ENCODE measurements at places on chromosomes 2 and 18.

- DNase-seq = no peak
Measured at GRCh38 chr2:238582159-238582558, 155.4 kb downstream of the ASB1 start.

DNA sequence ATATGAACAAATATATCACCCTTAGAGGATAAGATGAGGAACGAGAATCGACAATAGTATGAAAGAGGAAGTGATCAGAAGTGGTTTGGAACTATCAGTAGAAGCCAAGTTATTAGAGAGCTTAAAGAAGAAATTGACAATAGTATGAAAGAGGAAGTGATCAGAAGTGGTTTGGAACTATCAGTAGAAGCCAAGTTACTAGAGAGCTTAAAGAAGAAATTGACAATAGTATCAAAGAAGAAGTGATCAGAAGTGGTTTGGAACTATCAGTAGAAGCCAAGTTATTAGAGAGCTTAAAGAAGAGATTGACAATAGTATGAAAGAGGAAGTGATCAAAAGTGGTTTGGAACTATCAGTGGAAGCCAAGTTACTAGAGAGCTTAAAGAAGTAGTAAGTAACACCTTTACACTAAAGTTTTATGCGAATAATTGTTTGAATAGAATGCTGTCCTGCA is 175.5 kb downstream of the ZNF407 start:
- DNase-seq = no peak

DNA sequence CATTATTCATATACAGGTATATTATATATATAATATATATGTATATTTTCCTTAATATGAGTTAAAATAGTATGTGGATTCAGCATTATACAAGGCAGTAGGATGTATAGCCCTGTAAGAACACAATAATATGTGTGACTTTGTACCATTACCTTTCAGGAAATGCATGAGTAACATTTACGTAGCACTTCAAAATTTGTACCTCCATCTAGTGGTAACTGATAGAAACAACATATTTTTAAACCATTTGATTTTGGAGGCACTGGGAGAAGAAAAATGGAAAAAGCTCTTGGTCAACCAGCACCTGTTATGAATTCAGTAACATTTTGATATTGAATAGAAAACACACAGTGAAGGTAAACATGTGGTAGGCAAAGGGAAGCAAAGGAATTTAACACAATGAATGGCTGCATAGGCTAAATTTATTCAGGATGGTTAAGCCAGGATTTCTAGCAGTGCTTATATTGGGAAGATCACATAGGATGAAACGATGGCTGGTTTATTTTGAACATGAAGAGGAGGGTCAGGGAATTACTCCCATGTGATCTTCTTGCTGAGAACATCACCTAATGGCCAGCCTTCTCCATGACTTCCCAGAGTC is 565.5 kb downstream of the CCDC85A start:
- DNase-seq = peak; percentile 6

DNA sequence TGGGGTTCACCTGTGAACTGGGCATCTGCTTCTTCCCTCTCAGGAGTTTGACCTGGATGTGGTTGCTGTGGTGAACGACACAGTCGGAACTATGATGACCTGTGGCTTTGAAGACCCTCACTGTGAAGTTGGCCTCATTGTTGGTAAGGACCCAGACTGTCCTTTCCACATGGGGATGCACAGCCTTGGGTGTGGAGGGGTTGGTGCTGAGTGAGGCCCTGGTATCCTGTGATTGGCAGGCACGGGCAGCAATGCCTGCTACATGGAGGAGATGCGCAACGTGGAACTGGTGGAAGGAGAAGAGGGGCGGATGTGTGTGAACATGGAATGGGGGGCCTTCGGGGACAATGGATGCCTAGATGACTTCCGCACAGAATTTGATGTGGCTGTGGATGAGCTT is 52.3 kb downstream of the HK2 start:
- DNase-seq = no peak

DNA sequence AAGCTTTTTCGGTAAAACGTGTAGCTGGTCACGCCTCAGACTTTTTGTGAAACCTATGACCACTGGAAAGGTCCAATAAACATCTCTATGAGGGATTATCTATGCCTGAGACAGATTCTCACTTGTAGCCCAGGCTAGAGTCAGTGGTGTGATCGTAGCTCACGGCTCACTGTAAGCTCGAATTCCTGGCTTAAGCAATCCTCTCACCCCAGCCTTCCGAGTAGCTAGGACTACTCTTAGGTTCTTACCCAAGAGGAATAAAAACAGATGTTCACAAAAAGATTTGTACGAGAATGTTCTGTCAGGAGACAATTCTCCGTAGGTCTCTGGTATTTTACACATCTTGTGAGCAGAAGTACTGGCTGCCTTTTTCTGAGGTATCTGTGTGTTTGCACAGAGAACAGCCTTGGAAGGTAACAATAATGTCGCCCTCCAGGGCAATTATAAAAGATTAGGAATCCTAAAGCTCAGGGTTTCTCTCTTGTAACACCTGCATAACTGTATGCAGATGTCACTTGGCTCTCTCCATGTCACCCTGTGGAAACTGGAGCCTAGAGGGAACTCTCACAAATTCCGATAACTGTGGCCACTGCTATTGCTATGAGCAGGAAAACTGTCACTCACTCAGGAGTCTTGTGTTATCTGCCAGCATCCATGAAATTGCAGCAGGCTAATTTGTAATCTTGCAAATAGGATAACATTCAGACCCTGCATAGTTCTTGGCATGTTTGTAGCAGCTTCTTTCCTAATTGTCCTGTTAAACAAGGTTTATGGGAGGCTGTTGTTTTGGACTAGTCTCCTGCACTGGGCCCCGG is 25.5 kb upstream of the RALBP1 start:
- no peak for DNase-seq

- DNase-seq = no peak
Measured at GRCh38 chr2:120511947-120512710, 166.2 kb downstream of the INHBB start.

DNA sequence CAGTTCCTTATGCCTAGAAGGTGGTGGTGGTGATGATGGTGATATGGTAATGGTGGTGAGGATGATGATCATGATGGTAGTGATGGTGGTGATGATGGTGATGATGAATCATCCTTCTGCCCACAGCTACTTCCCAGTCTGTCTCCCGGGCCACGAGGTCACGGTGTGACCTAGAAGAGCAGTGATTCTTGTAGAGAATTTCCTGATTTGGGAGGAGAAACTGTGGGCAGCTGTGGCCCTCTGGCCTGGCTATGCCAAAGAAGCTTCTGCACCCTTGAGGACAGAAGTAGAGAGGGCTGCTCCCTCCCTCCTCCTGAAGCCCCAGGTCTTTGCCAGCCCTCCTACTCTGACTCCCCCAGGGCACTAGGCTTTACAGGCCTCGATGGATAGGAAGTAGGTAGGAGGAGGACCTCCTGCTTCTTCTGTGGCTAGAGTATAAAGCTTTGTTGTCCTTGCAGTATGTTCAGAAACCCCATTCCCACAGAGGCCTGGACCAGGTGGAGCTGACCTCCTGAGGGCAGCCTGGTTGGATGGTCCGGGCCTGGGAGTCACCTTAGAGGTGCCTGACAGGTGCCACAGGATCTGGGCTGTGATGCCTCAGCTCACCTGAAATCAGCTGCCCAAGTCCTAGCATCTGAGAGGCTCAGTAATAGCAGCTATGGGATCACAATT is 57.9 kb upstream of the EPAS1 start:
- DNase-seq = no peak

DNA sequence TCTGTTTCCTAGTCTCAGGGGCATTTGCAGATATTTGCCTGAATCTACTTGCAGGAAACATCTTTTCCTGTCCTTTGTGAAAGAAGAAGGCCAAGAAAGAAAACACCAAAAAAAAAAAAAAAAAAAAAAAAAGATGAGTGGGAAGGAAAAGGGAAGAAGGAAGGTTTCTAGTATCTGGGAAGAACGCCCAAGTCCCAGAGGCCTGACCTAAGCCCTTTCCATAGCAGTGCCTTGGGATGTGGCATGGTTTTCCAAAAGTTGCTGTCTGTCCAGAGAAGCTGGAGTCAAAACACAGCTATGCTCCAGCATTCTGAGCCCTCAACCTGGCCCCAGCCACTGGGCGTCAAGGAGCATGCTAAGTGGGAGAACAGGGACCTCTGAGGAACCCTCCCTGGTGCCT is 123.5 kb downstream of the INHBB start:
- no peak for DNase-seq

- DNase-seq = no peak
Measured at GRCh38 chr2:36655453-36655852, 41.1 kb upstream of the VIT start.

GRCh38 chr2:15941481-15941850 is 1.1 kb downstream of the MYCN start:
- DNase-seq = peak; percentile 90

DNA sequence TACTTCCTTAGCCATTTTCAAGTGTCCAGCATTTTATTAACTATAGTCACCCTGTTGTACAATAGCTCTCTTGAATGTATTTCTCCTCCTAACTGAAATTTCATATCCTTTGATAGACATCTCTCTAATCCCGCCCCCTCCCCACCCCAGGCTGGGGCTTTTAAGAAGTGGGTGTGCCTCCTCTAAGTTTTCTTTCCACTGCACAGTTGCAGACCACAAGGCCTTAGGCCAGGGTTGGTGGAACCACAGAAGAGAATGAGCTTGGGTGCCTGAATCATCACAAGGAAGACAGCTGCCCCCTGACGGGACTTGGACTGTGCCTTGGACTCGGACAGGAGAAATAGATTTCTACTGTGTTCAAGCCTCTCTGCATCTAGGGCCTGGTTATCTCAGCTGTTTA is 193.4 kb downstream of the HAUS1 start:
- DNase-seq = no peak

DNA sequence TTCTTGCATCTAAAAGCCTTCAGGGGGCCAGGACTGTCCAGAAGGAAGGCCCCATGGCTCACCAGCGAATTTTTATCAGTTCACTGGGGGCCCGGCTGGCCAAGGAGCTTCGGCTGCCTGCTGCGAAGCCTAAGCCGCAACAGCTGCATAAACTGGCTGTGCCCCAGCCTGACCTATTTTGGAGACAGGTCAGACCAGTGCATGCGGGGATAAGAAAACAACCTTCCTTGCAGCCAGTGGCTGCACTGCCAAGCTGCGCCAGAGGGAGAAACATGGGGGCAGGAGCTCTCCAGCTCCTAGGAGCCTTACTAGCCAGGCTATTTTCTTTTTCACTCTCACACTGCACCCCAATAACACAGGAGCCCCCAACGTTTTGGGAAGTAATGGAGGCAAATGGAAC is 15.2 kb downstream of the PAX3 start:
- no peak for DNase-seq

GRCh38 chr2:49189512-49190225 is 35.4 kb upstream of the FSHR start:
- no peak for DNase-seq

- DNase-seq = no peak
Measured at GRCh38 chr18:6414723-6415417, at the start of gene L3MBTL4. Gene L3MBTL4 (minus strand): TSS chr18:6414911. CDS start chr18:6311625, 103,286 bp downstream.

DNA sequence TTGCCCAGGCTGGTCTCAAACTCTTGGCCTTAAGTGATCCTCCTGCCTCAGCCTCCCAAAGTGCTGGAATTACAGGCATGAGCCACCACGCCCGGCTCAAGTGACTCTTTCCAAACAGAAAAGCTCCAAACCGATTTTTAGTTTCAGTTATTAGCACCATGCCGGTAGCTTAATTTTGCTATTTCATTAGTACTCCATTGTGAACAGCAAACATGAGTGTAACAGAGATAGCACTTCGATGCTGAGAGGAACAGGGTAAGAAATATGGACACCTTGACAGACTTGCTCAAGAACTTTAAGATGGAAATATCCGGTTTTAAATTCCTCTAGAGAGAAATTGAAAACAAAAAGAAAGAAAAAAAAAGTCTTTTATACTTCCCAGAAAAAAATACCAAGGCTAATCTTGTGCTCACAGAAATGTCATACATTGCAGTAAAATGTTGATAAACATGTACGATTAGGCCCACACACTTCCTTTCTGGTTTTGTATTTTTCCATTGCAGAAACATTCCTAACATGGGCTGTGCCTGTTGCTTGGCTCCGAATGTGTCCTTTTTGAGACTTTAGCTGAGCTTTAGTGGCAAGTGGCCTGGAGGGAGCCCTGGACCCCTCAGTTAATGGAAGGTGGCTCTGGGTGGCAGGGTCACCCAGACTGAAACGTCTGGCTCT is 18.3 kb downstream of the FHL2 start:
- no peak for DNase-seq

- DNase-seq = no peak
Measured at GRCh38 chr18:22838221-22838620, 94.9 kb upstream of the RBBP8 start.

DNA sequence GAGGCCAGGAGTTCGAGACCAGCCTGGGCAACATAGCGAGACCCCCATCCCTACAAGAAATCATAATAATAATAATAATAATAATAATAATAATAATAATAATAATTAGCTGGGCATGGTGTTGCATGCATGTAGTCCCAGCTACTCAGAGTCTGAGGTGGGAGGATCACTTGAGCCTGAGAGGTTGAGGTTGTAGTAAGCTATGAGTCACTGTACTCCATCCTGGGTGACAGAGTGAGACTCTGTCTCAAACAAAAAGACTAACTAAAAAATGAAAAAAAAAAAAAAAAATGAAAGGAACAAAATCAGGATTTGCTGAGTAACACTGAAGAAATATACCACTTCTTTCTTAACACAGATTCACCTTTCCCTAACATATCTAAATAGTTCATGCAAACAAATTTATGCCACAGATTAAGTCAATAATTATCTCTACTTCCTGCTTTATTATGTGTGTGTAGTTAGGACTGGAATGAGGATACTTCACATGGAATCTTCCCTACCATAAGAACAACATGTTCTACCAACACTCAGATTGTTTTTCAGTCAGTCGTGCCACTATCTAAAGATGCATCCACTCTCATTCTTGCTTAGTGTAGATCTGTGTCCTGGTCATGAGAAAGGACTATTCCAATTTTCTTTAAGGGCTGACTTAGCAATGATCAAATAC is 928.7 kb downstream of the SLC4A3 start:
- DNase-seq = no peak

- DNase-seq = no peak
Measured at GRCh38 chr2:88067598-88067997, at the start of gene SMYD1. Gene SMYD1 (plus strand): TSS chr2:88067825. CDS start chr2:88067865, 40 bp downstream.

GRCh38 chr2:43818761-43819160 is 19.9 kb downstream of the ABCG5 start:
- DNase-seq = no peak

GRCh38 chr2:217611056-217611455 is 391.7 kb downstream of the TNS1 start:
- no peak for DNase-seq

DNA sequence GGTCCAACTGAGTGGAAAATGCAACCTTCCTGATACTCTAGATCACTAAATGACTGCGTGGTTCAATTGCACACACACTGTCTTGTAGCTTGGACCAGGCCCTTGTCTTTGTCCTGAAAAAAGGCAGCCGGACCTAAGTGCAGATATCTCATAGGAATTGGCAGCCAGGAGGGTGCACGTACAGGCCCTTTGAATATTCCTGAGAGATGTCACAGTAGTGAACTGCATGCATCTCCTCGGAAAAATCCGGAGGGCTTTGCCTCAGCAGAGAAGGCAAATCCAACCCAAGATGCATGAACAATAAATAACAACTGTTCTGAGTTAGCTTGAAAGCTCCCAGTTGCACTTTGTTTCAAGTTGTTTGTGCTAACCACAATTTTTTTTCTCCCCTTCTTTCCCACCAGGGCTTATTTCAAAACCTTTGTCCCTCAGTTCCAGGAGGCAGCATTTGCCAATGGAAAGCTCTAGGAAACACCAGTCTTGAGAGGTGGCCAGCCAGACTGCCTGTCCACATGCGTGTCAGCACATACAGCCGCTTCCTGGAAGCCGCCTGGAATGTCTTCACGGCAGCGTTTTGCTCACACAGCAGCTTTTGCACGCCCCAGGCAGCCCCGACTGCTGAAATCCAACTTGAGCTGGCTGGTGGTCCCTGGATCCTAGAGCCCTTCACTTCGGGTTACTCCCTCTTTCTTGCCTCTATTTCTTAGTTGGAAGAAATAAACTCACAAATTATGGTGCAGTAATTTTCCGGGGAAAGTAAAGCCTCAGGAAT is 54.4 kb upstream of the FOSL2 start:
- no peak for DNase-seq

Measured in NT2/D1 (cell line).